Cardiac fibroblast (primary cell): ENCODE measurements at places on chromosomes 5 and 9.

DNA sequence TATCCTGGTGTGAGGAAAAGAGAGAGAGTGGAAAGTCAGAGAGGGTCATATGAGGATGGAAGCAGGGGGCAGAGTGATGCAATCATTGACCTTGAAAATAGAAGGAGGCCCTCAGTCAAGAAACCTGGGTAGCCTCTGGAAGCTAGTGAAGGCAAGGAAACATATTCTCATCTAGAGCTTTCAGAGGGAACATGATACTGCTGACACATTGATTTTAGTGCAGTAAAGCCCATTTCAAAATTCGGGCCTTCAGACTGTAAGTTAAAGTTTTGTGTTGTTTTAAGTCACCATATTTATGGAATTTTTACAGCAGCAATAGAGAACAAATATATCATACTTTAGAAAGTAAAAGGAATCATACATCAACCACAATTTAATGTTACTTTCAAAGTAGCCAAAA lies 87.0 kb downstream of the ADAMTS19 start:
- no peak for DNase-seq

DNA sequence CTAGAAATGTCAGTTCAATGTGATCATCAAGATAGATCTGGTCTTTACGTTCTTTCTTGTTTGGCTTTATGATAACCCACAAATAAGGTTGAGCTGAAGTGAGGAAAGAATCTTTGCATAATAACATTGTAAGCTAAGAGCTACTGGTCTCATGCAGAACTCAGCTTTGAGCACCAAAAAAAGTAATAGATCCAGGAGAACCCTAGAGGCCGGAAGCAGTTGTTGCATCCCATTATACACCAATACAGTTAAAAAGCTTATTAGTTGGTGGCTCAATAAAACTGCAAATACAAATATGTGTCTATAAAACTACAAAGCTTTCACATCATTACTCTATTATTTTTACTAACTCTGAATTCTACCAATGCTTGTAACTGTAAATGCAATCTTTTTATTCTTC lies 85.5 kb upstream of the NUDT12 start:
- DNase-seq, result no peak

GRCh38 chr5:131536211-131536826 lies 98.7 kb downstream of the RAPGEF6 start:
- peak; percentile 31 for DNase-seq

DNA sequence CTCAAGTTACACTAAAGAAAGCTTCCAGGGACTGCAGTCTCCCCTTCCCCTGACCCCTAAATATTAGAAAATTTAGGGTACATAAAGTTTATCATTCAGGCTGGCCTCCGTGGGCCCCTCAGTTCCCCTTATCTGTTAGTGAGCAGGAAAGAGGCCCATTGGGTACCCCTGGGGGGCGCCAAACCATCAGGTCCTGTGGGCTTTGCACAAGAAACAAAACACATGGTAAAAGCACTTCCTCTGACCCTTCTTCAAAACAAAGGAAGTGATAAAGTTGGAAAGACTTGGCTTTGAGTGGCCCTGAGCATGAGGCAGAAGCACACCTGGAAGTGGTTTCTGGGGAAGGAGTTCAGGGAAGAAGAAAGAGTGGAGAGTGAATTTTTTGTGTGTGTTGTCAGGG lies 213.0 kb downstream of the SMARCA2 start:
- peak; percentile 26 for DNase-seq

DNA sequence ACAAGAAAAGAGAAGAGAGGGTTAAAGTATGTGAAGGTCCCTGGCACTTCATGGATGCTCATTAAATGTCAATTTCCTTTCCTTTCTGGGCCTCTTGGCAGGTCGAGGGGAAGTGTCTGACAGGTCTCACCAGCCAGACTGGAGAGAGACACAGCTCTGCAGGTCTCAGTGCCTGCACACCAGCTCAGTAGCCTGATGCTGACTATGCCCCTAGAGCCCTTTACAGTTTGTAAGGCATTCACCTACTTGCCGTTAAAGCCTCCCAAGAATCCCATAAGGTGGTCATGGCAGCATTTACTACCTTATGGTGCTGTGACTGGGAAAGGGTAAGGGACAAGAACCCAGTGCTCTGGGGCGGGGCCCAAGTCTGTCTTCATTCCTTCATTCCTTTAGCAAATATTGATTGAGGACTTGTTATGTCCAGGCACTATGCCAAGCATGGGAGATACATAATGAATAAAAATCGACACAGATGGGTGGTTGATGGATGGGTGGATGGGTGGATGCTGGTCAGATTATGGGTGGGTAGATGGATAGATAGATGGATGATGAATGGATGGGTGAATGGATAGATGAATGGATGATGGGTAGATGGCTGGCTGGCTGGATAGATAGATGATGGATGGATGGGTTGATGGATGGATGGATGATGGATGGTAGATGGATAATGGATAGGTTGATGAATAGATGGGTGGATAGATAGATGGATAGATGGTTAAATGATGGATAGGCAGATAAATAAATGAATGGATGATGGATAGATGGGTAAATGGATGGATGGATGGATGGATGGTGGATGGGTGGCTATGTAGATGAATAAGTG lies 21.3 kb upstream of the KIF12 start:
- no peak for DNase-seq

- peak; percentile 80 for DNase-seq
These were observed 467 bp upstream of the VLDLR start for GRCh38 chr9:2620919-2621721.

- DNase-seq, result no peak
These were observed 97.2 kb downstream of the CRB2 start for GRCh38 chr9:123453076-123453667.
